Mesenteric fat pad (tissue), 1 donor: ENCODE measurements at places on chromosomes 3 and 15. TPM values are rescaled to one million over a fixed set of nuclear protein-coding genes. Genes with fewer than 3 reads are reported as not detected.

Gene DCLK3
- total RNA-seq, result 0.16 TPM

- no peak for DNase-seq
These were observed 87.8 kb downstream of the P3H2 start for GRCh38 chr3:190032923-190033322.

GRCh38 chr3:101216710-101217465, 103.5 kb downstream of the IMPG2 start:
- DNase-seq, result no peak

GRCh38 chr15:48514103-48514816, 131.2 kb downstream of the FBN1 start:
- no peak for DNase-seq

DNA sequence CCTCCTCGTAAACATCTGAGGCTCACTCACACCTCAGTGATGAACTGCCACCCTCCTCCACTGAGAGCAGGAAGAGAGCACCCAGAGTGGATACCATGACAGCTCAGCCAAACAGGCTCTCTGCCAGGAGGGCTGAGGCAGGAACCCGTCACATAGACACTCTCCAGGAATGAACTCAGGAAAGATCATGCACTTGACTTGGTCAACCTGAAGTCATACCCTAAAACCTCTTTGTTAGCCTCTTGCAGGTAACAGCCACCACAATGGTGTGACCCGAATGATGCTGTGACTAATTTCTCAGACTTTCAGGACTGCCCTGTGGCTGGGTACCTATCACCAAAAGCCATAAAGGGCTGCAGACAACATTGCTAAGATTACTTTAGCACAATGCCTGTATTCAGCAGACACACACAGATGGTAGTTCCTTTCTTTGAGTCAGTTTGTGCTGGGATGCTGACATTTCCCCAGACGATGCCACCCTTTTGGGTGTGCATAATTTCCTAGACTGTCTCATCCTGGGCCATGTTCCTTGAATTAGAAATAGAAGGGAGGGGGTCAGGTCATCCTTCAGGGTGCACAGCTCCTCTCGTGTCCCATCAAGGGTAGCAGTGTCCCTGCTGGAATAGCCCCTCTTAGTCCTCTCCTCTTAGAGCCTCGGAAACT, 30.3 kb downstream of the CX3CR1 start:
- no peak for DNase-seq

DNA sequence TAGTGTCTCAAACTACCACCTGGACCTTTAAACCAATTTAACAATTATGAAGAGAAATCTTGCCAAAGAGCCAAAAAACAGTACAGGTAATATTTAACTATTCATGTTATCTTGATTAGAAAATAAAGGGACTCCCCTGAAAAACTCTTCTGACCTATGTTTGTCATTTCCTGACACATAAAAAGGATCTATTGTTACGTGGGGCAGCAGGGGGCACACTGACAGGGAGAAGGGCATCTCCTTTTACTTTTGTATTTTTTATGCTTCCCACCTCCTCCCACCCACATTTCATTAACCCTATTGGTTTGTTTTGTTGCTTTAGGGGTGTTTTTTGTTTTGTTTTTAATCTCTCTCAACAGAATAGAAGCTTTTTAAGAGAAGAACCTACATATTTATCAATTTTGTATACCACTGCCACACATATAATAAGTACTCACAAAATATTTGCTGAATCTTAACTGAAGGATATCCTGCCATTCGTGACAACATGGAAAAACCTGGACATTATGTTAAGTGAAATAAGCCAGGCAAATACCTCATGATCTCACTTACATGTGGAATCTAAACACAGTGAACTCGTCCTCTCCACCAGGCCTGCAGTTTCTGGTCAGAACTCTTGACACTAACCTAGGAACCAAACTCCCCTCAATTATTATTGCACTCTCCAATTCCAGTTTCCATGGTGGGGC, 17.7 kb downstream of the STAG1 start:
- DNase-seq, result no peak

DNA sequence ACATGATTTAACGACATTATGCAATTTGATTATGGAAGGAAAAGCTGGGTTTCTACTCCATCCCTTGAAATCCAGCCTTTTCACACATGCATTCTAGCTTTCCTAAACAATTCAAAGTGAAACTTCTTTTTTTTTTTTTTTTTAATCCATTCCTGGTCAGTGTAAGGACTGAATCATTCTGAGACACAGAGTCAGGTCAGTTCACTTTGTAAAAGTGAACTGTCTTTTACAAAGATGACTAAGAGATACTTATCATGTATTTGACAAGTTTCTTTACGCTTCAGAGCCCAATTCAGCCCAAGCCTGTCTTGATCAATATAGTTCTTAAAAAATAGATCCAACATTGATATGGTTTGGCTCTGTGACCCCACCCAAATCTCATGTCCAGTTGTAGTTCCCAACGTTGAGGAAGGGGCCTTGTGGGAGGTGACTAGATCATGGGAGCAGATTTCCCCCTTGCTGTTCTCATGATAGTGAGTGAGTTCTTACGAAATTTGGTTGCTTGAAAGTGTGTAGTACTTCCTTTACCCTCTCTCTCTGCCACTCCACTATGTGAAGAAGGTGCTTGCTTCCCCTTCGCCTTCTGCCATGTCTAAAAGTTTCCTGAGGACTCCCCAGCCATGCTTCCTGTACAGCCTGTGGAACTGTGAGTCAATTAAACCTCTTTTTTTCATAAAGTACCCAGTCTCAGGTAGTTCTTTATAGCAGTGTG, 345.6 kb upstream of the THBS1 start:
- DNase-seq, result no peak

DNA sequence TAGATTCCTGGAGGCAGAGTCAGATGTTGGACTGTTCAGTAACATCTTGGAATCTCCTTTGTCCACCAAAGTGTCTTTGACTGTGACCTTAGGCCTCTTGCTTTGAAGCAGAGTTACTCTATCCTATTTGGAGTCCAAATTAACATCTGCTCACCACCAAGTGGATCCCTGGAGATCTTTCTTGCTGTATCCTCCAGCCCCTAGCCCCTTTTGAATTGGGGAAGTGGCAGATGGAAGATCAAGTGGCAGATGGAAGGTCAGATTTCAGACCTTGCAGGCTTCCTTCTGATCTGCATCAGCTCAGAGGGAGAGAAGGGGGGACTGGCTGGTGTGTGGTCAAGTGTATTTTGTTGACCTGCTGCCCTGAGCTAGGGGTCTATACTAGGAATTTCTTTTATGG, 125.0 kb upstream of the ROPN1 start:
- no peak for DNase-seq
